Stimulated activated CD4-positive, alpha-beta T cell treated with anti-CD3 and anti-CD28 coated beads, Interleukin-1b, Interleukin-23, amount 100 ng/mL, for 1 hour (primary cell): ENCODE measurements at places on chromosomes 7 and 10.

DNA sequence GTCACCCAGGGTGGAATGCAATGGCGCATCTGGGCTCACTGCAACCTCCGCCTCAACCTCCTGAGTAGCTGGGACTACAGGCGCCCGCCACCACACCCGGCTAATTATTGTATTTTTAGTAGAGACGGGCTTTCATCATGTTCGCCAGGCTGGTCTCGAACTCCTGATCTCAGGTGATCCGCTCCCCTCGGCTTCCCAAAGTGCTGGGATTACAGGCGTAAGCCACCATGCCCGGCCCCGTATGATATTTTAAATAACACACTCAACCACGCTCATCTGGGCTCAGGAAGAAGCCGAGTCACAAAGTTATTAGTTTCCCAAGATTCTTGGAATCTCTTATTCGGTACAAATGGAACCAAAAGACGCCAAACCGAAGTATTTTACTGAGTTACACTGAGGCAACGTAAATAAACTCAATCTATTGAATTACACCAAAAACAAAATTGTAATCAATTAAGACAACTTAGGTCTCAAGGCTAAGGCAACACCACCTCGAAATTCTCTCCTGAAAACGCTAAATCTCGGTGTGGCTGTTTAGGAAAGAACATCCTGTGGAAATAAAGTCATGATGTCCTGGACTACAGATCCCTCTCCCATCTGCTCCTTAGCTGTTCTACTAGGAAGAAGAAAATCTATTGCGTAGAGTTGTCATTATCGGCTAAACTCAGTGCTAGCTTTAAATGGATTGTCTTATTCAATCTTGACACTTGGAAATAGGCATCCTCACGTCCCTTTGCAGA, 910 bp downstream of the ARHGAP19 start:
- DNase-seq, result no peak

DNA sequence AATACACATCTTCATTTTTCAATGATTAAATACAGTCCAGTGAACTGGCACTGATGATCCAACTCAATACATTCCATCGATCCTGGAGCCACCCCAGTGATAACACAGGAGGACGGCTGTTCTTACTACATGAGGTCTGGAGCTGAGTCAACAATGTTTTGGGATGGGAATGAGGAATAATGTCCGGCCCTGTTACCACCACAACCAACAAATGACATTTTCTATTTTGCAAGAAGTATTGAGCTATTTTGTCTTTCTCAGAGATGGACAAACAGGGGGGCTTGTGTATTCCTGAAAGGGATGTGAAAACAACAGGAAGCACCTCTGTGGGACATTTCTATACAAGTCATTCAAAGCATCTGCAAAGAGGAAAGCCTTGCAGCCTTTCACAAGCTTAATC, 249.2 kb downstream of the PARD3 start:
- DNase-seq, result no peak

GRCh38 chr10:29736366-29737073, 101.7 kb upstream of the SVIL start:
- no peak for DNase-seq

DNA sequence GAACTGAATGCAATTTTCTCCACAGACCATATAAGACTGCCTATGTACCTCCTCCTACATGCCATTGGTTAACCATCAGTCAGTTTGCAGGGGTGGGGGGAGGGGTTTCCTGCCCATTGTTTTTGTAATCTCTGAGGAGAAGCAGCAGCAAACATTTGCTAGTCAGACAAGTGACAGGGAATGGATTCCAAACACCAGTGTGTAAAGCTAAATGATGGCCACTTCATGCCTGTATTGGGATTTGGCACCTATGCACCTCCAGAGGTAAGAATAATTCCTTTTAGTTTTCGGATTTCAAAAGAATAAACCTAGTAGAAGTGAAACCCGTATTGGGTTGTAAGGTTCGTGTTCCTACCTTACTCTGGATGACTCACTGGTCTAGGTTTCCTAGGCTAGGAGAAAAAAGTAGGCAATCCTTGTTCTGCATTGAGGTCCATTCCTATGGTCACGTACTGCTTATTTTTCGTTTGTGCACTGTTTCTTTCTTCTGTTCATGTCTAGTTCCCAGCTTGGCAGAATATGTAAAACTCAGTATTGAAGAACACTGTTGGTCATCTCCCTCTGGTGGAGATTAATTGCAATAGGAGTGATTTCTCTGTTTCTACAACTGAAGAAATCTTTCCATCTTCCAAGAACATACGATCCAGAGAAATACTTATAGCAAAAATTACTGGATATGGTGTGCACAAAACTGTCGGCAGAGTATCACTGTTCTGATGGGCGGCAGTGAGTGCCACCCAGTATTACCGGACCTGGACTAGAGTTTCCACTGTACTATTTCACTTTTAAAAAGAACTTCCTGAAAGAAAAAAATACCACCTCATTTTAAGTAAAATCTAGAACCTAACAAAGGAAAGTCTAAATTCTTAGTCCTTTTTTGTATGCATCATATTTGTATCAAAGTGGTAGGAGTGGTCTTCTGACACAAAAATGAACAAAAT, at the start of gene AKR1C3:
TSS of gene AKR1C3 (plus strand) at position 150 of the 941 bp plus-strand sequence. CDS start at position 181, 31 bp downstream.
- DNase-seq, result no peak

GRCh38 chr10:45443101-45444009, 69.3 kb downstream of the ALOX5 start:
- no peak for DNase-seq

GRCh38 chr7:27156916-27157701, 634 bp upstream of the HOXA7 start:
- DNase-seq, result no peak

DNA sequence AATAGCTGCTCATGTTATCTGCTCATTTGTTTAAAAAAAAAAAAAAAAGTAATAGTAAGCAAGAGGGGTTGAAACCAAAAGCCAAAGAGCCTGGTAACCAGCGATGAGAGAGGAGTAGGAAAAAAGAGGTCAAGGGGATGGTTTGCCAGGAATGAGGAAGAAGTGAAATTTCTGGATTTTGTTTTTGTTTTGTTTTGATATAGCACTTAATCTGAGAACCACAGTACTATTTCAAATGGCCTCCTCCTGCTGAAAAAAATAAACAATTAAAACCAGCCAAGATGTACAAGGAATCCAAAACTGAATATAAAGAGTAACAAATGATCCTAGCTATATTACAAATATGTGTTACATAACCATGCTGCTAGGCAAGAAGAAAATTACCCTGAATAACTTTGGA, 213.1 kb downstream of the FGFR2 start:
- no peak for DNase-seq
